Activated CD4-positive, alpha-beta T cell treated with anti-CD3 and anti-CD28 coated beads, Interleukin-2, amount 50 U/mL, for 48 hours (primary cell): ENCODE measurements at places on chromosomes 13 and 19.

DNA sequence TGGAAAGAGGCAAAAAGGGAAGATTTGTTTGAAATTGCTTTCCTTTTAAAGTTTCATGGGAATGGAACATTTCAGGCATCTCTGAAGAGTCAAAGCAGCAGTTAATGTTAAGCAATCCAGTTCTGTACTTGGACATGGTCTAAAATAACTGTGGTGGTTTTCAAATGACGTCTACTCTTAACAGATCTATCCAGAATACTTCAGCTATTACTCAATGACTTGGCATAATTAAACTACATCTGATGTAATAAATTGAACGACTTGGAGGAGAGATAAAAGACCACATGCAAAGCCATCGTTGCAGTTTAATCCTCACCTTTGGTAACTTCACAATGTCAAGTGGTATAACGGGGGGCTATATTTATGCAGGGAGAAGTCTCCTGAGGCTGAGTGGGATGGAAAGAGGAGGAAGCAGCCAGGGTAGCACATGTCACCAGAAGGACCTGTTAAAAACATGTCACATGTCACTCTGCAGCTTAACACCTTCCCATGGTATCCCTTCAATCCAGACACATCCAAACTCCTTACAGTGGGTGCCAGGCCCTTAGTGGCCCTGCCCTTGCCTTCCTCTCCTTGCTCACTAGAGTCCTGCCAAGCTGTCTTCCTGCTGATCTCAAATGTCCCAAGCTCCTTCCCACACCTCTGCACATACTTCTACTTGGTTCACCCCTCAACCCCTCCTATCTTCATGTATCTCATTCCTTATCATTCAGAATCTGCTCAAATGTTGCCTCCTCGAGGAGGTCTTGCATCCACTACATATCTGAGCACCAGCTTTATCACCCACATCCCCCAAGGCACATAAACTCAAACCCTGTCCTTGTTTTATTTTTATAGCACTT lies 327.8 kb downstream of the SUCLA2 start:
- DNase-seq: no peak

GRCh38 chr13:48120241-48120640 lies 25.3 kb upstream of the MED4 start:
- DNase-seq: no peak

- DNase-seq: peak; percentile 55
Observed at GRCh38 chr13:48595431-48596429, 58.0 kb upstream of the CYSLTR2 start.

DNA sequence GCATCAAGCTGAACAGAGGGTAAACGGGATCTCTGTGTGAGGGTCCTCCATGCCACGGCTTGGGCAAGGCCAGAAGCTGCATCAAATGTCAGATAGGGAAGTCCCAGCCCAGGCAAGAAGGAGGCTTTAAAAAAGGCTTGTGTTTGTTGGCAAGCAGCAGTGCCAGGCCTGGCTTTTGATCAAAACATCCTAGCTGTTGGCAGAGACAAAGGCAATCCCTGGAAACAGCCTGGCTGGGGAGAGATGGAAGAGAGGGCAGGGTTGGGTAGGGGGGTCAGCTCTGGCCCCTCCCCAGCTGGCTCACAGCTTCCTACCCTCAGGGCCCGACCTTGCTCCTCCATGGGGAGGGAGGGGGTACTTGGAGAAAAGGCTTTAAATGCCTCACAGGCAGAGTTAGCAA lies 61.8 kb upstream of the KCTD15 start:
- no peak for DNase-seq

GRCh38 chr13:66751691-66752090 lies 478.4 kb downstream of the PCDH9 start:
- DNase-seq: no peak

GRCh38 chr19:42276284-42276683 lies 7.2 kb downstream of the CIC start:
- no peak for DNase-seq

GRCh38 chr13:73220966-73221720 lies 162.3 kb downstream of the KLF5 start:
- no peak for DNase-seq
